H9 (cell line): ENCODE measurements at places on chromosomes 3 and 15. TPM values are rescaled to one million over a fixed set of nuclear protein-coding genes. Genes with fewer than 3 reads are reported as not detected.

GRCh38 chr3:71441925-71442651, 141.4 kb downstream of the FOXP1 start:
- no peak overlapping the region for H3K4me3 ChIP-seq
- no peak for DNase-seq
- no peaks in the 10 kb centered on the region for H3K27me3 ChIP-seq
- no peaks in the 10 kb centered on the region for H3K4me1 ChIP-seq
- H3K36me3 ChIP-seq = no peaks in the 10 kb centered on the region

- no peaks in the 10 kb centered on the region for H3K27me3 ChIP-seq
- DNase-seq = no peak
- peaks cover 5% of the 10 kb centered on the region for H3K36me3 ChIP-seq
- H3K27ac ChIP-seq = no peak overlapping the region
- no peaks in the 10 kb centered on the region for H3K4me1 ChIP-seq
- no peak overlapping the region for H3K4me3 ChIP-seq
Measured at GRCh38 chr3:137024348-137024747, 66.6 kb downstream of the IL20RB start.

- no peak for DNase-seq
- H3K27ac ChIP-seq = no peak overlapping the region
- H3K4me3 ChIP-seq = no peak overlapping the region
- H3K27me3 ChIP-seq = no peaks in the 10 kb centered on the region
- peaks cover 3% of the 10 kb centered on the region; the same call in 1 of the 2 replicates for H3K4me1 ChIP-seq
- H3K36me3 ChIP-seq = no peaks in the 10 kb centered on the region
Measured at GRCh38 chr3:59782664-59783063, 732.8 kb upstream of the CFAP20DC start.

GRCh38 chr3:183046883-183047282, 52.4 kb downstream of the MCCC1 start:
- no peaks in the 10 kb centered on the region for H3K4me1 ChIP-seq
- DNase-seq = no peak
- no peak overlapping the region for H3K27ac ChIP-seq
- no peak overlapping the region for H3K4me3 ChIP-seq

DNA sequence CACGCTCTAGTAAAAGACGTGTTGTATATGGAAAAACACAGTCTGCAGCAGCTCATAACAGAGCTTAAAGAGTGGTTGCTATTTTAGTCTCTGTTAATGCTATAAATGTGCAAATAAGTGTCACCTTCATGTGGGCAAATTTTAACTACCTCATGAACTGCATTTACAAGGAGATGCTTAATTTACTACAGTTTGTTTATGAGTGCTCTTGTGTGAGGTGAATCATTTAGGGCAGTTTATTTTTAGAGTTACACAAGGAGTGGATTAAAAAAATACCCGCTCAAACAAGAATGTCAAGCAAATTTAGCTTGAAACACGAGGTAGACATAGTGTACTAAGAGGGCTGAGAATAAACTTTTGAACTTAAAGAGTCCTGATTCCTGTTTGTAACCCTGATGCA, 579.0 kb downstream of the MFSD1 start:
- no peak for DNase-seq
- no peak overlapping the region for H3K27ac ChIP-seq
- no peaks in the 10 kb centered on the region for H3K4me1 ChIP-seq
- H3K4me3 ChIP-seq = no peak overlapping the region

GRCh38 chr3:12961697-12962036, 111.6 kb downstream of the IQSEC1 start:
- H3K27me3 ChIP-seq = no peaks in the 10 kb centered on the region
- H3K4me1 ChIP-seq = peaks cover 4% of the 10 kb centered on the region; the same call in 1 of the 2 replicates
- no peak overlapping the region for H3K27ac ChIP-seq
- no peak overlapping the region for H3K4me3 ChIP-seq
- no peak for DNase-seq

DNA sequence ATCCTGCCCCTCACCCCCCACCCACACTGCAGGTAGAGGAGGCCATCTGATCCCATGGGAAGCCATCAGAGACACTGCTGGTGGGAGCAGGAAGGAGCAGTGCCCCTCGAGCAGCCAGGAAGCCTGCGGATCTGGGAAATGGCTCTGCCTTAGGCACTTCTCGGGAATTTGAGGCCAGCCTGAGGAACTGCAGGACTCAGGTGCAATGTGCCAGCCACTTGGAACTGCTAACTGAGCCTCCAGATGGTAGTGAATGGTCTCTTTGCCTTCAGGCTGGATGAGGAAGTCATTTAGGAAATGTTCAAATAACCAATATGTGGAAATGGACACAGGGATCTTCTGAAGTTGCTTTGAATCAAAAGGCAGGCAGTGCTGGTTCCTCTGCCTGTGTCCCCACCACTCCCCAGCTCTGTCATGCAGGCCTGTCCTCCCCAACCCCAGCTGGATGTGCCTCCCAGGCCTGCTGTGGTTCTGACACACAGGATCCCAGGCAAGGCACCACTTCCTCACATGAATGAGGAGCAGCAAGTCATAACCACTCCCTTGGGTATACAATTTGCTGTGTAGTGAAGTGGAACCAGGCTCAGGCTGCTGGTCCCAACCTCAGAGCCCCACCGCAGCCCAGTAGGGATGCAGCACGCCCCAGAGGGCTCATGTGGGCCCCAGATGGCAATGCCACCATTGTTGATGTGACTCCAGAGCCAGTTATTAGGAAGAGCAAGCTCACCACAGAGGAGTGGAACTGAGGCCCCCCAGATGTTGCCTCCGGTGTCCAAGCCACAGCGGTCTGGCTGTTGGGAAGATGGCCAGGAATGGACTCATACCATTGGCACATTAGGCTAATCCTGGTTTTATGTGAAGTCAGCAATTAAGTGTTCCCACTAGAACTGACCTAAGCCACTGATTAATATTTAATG, 46.5 kb upstream of the LIMD1 start:
- H3K36me3 ChIP-seq = peaks cover 14% of the 10 kb centered on the region
- H3K4me1 ChIP-seq = no peaks in the 10 kb centered on the region
- no peak overlapping the region for H3K27ac ChIP-seq
- H3K4me3 ChIP-seq = no peak overlapping the region
- no peak for DNase-seq

ARPIN gene
- 5.5 and 6.4 TPM in 2 replicates for total RNA-seq

PTX3 gene
- total RNA-seq = 0.11 and 0.22 TPM in 2 replicates

LRRIQ4 gene
- 0.26 TPM in 1 of 2 replicates, not detected in the other for total RNA-seq

CPLX3 gene
- not detected in 2 replicates for total RNA-seq
